ENCODE measurements at places on chromosomes 7 and 10.

- DNase-seq, result no peak
Observed at GRCh38 chr7:18206331-18206730, 178.7 kb upstream of the PRPS1L1 start.

DNA sequence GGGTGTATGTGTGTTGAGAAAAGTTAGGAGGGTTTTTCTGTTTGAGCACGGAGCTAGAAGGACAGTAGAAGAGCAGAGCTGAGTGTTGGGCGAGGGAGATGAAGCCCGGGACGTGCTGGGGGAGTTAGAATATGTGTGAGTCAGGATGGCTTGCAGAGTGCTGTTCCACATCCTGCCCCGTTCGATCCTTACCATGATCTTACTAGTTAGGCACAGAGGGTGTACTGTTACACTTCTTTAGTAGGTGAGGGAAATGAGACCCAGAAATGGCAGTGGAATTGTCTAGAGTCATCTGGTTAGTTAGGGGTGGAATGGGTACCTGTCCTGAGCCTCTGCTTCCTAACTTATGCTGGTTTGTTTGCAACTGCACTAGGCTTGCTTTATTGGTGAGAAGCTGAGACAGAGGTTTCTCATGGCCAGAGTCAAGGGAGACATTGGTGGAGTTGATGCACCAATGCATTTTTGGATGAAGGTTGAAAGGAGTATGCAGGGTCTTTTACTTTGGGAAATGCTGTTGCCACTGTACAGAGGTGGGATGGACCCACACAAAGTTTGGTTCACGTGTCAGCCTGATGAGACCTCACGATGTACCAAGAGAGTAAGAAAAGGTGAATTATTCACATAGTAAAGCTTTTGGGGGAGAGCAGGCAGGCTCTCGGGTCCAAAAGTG is 42.4 kb downstream of the CCNY start:
- no peak for DNase-seq

DNA sequence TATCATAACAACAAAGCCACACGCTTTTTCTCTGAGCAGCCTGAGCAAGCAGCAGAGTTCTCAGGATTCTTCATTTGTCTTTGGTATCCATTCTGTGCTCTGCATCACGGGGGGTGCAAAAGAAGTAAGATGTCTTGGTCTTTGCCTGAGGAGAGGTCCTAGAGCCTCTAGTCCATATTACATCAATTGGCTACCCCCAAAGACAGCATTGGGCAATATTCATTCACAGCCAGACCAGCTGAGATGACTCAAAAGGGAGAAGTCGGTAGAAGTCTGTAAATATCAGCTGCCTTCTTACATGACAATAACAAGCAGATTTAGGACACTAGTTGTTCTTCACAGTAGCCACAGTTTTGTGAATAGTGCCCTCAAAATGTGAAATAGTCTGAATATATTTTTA is 66.6 kb downstream of the FZD1 start:
- no peak for DNase-seq

DNA sequence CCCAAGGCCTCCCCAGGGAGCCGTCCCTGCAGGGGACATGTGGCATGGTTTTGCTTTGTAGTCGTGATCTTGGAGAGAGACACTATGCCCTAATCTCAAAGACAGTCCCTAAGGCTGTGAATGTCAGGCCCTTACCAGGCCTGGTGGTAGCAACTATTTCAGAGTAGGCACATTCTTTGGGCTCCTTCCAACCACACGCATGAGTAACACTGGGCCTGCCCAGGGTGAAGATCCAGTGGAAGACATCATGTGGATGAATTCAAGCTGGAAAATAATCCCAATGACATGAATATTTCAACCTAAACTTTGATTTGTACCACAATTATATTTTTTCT is 39.5 kb upstream of the INSIG1 start:
- DNase-seq, result no peak

DNA sequence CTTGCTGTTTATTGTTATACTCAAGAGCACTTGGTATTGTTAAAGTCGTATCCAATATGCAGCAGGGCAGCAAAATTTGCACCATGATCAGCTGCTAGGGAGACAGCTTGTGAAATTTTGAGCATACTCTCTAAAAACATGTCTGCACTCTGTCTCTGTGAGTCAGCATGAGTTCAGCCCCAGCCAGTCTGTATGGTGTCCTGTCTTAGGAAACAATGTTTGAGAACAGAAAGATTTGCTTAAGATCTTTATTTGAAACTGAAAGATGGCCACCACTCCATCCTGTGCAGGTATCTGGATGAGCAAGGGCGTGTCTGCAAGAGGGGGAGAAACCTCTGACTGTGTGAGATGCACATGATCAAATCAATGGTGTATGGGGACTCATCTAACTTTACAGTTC is 97.1 kb downstream of the GNAI1 start:
- DNase-seq, result no peak
